ENCODE measurements at places on chromosomes 5 and 9.
A peak's percentile ranks its signal among the peaks of the same experiment; 100 is the strongest.

DNA sequence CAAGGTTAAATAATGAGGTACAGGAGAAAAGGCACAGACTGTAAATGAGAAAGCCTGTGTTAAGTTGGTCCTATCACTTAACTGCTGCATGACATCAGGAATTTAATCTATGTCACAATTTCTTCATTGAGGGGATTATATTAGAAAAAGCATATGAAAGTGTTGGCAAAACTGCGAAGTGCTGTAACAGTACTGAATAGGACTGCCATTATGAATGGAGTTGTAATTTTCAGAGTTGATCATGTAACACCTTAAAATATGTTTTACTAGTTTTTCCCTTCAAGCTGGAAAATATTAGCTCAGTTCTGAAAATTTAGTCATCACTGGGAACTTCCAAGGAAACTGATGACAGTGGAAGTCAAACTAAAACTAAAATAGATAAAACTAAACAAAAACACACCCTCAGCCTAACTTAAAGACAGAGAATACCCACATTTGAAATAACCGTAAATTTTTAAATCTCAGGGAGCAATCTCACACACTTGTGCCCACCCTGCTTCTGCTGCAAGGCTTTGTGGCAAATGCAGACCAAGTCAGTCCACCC lies 45.1 kb downstream of the ERMP1 start:
- DNase-seq, result no peak

GRCh38 chr9:4620881-4621555 lies 41.1 kb upstream of the PLPP6 start:
- DNase-seq, result no peak

DNA sequence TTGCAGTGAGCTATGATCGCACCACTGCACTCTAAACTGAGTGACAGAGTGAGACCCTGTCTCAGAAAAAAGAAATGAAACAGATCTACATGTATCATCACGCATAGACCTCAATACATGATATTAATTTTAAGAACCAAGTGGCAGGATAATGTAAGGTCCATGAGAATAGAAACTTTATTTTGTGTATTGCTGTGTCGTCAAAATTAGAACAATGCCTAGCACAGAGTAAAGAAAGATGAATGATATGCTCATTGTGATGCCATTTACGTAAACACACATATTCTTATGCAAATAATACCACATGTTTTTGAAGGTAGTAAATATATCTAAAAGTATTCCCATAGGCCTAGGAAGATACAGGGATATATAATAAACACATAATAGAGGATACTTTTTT lies 3.6 kb upstream of the UIMC1 start:
- no peak for DNase-seq

GRCh38 chr5:147920420-147921030 lies 14.2 kb upstream of the C5orf46 start:
- DNase-seq, result no peak

DNA sequence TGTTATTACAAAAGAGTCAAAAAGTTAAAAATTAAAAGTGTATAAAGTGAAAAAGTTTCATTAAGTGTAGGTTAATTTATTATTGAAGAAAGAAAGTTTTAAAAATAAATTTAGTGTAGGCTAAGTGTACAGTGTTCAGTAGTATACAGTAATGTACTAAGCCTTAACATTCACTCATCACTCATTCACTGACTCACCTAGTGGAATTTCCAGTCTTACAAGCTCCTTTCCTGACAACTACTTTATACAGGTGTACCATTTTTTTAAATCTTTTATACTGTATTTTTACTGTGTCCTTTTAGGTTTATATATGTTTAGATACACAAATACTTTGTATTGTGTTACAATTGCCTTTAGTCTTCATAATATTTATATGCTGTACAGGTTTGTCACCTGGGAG lies 530.2 kb upstream of the FAM174A start:
- no peak for DNase-seq

DNA sequence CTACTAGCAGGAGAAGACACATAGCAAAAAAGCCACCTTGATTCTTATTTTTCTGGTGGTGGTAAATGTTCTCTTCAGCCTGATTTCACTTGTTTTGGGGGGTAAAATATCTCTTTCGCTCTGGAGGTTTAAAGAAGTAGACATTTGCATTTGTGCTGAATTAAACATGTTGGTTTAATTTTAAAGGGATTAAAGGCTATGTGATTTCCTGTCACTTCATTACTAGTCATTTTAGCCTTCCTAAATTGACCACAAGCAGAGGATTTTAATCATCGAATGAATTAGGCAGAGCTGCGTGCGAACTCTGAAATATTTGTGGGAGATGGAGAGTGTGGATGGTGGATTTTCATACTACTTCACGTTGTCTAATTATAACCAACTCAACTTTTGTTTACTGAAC lies 4.8 kb downstream of the RASGRF2 start:
- DNase-seq, result no peak

GRCh38 chr5:14628346-14628745 lies 36.2 kb upstream of the OTULIN start:
- DNase-seq, result peak; percentile 26

GRCh38 chr5:22053195-22053594 lies 799.9 kb downstream of the CDH12 start:
- DNase-seq, result no peak

DNA sequence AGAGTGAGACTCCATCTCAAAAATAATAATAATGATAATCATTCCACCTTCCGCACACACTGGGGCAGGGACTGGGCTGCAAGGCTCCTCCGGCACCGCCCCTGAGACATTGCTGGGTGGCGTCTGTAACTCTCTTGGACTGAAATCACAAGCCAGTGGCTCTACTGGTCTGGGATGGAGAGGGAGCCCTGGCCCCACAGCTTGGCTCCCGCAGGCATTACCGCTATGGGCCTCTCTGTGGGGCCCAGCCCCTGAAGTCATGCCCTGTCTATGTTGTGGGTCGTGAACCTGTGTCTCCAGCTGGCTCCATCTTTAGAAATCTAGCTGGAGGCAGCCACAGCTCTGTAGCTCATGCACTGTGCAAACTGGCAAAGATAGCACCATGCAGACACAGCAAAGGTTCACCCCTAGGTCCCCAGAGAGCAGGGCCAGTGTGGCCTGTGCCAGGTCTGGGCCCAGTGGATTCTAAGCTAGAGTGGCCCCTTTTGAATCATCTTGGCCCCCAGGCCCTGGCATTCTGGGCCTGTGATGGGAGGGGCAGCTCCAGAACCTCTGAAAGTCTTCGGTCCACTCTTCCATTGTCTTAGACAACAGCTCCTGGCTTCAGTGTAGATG lies 36.1 kb upstream of the COL5A1 start:
- DNase-seq, result no peak

GRCh38 chr5:115297031-115297430 lies 577 bp upstream of the CCDC112 start:
- DNase-seq, result no peak

- no peak for DNase-seq
Measured at GRCh38 chr5:112012104-112012503, 255.1 kb upstream of the NREP start.

DNA sequence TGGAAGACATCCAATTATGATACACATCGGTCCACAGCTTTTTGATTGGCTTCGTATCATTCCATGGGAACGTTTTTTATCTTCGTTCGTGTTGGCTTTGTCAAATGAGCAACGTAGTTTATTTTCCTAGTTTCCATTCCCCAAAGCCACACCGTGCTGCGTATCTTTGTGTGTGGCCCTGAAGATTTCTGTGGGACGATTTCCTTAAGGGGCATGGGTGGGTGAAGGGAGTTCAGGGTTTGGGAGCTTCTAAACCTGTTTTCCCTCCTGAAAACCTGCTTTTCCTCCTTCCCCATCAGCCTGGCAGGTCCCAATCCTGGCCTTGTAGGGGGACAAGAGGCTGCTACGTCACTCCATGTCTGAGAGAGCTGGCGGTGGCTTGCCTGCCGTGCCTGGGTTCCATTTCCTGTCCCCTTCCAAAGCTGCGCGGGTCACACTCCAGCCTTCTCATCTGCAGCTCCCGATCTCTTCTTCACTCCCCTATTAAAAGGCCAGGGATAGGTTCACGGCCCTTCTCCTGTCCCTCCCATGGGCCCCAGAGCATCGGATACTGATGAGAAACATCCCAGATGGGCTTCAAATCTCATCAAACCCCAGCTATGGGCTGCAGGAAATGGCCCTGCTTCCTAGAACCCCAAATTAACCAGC lies 23.5 kb upstream of the ASS1 start:
- no peak for DNase-seq

DNA sequence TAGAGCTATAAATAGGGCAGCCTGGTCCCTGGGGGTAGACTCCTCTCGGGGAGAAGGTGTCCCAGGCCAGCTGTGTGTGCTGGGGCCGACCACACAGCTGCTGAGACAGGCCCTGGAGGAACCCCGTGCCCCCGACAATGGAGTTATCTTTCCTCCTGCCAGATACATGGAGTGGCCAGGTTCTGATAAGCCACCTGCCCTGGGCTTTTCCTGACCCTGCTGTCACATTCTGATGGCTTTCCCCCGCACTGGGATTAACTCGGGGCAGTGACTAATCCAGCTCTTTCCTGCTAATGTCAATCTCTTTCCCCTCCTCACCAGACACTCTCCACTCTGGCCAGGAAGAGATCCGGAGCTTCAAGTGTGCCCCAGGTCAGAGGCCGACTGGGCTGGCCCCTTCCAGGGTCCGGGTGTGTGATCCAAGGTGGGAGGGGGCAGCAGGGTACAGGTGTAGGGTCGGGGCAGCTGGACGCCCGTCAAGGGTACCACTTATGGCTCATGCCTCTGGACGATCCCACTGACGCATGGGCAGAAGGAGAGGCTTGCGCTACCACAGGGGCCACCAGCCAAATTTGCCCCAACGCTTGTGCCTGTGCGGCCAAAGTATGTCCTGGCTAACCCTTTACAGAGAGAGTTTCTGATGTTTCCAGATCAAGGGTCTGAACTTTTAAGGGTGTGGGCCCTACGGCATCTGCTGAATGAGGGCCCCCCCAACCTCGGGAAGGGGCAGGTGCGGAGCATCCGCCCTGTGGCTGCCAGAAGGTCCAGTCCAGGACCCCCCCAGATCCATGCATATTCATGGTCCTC lies 20.6 kb upstream of the COL5A1 start:
- no peak for DNase-seq
